ENCODE measurements at places on chromosomes 1 and 21.

DNA sequence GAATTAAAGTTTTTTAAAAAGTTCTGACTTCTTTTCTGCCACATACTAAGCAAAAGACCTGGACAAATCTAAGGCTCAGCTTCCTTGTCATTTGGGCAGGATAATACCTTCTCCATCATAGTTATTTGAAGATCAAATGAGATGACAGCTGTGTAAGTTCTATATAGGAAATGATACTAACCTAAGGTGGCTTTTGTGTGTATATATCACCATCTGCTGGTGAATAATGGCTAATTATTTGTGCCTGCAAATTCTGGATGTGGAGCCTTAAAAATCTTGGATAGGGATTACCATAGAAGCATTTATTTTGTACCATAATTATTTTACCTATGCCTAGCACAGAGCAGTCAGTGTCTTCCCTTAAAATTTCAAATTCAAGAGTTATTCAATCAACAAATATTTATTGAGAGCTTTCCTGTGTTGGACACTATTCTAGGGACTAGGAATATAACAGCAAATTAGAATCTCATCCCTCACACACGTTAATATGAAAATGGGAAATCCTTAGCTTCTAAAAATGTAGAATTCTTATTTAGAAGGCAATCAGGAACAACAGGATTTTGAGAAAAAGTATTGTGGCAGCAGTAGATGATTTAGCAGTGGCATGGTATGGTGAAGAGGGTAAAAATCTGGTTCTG lies 89.8 kb downstream of the TMEM200B start:
- DNase-seq, result no peak

DNA sequence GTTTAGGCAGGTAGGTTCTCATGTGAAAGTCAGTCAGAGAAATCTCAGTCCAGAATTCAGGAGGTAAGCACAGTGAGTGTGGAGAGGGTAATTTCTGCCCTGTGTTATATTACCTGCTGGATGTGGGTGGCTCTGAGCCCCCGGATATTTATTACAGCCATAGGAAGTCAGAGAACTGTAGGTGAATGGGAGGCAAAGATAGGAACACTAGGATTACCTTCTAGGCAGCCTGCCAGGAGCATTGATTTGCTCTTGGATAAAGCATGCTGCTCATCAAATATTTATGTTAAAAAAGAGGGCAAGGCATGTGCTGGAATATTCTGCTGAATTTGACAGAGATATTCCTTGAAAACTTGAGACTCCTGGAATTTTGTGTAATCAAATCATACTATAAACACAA lies 8.5 kb downstream of the GNG12 start:
- no peak for DNase-seq

DNA sequence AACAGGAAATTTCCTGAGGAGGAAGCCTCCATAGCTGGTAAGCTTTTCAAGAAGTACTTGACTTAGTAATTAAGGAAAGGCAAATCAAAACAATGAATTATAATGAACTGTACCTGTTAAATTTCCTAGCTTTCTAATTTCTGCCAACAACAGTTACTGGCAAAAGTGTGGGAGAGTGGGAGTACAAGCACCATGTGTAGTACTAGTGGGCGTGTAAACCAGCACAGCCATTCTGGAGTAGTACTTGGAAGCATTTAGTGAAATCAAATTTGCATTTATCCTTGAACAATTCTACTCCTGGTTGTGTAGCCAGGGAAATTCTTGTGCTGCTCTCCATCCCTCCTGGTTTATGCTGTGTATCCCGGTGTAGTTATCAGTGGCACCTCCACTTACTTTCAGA lies 190.8 kb downstream of the PRDM2 start:
- DNase-seq, result no peak

- DNase-seq, result no peak
Measured at GRCh38 chr21:31497914-31498313, 153.9 kb upstream of the TIAM1 start.

- DNase-seq, result no peak
Measured at GRCh38 chr1:215905493-215906115, 338.5 kb downstream of the KCTD3 start.

- DNase-seq, result no peak
Measured at GRCh38 chr1:214824763-214825162, 221.8 kb downstream of the CENPF start.

- DNase-seq, result no peak
Measured at GRCh38 chr1:167614851-167615250, 15.2 kb upstream of the RCSD1 start.

GRCh38 chr1:4021136-4021973 lies 121.3 kb upstream of the C1orf174 start:
- no peak for DNase-seq

DNA sequence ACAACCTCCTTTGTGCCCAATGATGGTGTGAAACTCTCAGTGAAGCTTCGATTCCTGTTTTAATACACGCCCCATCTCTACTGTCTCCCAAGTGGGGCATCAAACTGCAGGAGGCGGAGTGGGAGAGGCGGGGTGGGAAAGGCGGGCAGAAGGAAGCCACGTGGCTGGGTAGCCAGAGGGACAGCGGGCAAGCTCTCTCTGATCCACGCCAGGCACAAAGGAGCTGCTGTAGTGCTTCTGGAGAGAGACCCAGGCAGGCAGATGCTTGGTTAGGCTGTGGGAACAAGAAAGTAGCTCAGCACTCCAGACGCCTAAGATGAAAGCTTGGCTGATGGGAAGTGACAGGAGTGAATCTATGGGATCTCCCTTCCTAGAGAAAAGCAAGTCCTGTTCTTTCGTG lies 25.7 kb downstream of the TRIM67 start:
- DNase-seq, result no peak

DNA sequence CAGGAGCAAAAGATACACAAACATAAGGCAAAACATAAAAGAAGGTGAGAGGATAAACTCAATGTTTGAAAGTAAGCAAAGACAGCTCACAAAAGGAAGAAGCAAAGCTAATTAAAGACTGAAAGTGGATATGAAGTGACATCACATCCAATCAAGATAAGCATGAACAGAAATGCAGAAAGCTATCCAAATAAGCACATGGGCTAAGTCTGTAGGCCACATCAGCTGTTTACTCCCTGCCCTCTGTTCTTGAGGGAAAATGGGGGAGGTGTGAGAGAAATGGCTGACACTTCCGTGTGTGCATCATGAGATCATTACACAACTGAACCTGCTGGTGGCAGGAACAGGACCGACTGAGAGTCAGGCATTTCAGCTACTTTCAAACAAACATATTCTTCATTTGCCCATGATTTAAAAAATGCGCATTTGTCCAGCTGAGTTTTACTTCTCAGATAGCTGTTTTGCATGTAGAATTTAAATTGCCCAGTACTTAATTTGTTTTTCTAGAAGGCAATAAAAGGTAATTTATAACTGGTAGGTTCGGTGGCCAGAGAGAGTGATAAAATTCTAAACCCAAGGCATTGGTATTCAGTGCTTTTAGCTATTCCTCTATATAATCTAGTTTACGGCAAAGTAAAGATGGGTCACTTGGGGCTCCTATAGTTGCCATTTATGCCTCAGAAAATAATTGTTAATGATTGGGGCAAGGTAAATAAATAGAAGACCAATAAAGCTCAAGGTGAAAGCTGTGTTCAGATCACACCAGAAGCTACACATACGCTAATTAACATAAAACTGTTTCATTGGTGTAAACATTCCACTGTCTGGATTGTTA lies 27.2 kb upstream of the MAN1A2 start:
- DNase-seq, result no peak
